GM23338 (cell line): ENCODE measurements at places on chromosomes 1 and 21.

GRCh38 chr1:204282761-204283221 lies 69.0 kb upstream of the GOLT1A start:
- H3K4me3 ChIP-seq: no peak overlapping the region
- H3K27ac ChIP-seq: no peak overlapping the region
- H3K27me3 ChIP-seq: no peaks in the 10 kb centered on the region
- no peaks in the 10 kb centered on the region for H3K36me3 ChIP-seq
- peaks cover 13% of the 10 kb centered on the region for H3K4me1 ChIP-seq

GRCh38 chr1:109214695-109215623 lies 1.2 kb downstream of the SARS1 start:
- no peaks in the 10 kb centered on the region for H3K27me3 ChIP-seq
- H3K4me3 ChIP-seq: peak overlapping the region; percentile 78
- H3K27ac ChIP-seq: no peak overlapping the region
- peaks cover 13% of the 10 kb centered on the region for H3K4me1 ChIP-seq
- H3K36me3 ChIP-seq: no peaks in the 10 kb centered on the region

DNA sequence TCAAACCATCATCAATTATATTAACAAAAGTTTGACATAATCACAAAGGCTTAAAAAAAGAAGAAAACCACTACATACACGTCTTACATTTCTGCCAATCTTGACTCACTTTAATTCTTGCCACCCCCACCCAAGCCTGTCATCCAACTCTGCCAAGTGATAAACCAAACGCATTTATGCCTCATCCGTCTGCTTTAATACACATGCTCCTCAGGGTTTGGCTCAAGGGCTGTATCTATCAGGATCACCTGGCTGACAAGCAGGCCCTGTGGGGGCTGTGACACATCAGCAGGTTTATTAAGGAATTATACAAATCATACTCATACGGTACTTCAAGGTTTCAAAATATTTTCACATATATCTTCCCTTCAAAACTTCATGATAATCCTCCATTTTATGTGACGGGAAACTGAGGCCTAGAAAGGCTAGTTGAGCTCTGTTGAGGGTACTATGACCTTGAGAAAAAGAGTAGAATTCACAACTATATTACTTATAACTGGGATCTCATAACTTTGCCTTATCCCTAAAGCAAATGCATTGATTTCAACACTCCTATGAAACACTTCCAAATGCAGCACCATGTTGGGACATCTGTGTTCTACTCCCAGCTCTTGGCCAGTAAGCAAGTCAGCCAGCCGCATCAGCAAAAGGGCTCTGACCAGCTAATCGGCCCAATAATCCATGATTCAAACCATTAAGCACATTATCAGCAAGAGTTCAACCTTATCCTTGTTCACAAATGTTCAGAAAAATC lies 8.7 kb downstream of the SORT1 start:
- no peak for DNase-seq
- H3K4me1 ChIP-seq: peaks cover 30% of the 10 kb centered on the region
- no peaks in the 10 kb centered on the region for H3K27me3 ChIP-seq
- no peaks in the 10 kb centered on the region for H3K36me3 ChIP-seq

GRCh38 chr1:90012300-90012699 lies 17.4 kb downstream of the ZNF326 start:
- H3K36me3 ChIP-seq: peaks cover 53% of the 10 kb centered on the region
- no peaks in the 10 kb centered on the region for H3K4me1 ChIP-seq
- H3K4me3 ChIP-seq: no peak overlapping the region
- H3K27me3 ChIP-seq: no peaks in the 10 kb centered on the region
- no peak for DNase-seq
- no peak overlapping the region for H3K27ac ChIP-seq

- H3K4me1 ChIP-seq: 0 out of 2 replicates have a peak, but pooled peaks cover 2% of the 10 kb centered on the region
- H3K27ac ChIP-seq: no peak overlapping the region
- DNase-seq: no peak
- no peaks in the 10 kb centered on the region for H3K36me3 ChIP-seq
These were observed 109.0 kb upstream of the IPO9 start for GRCh38 chr1:201719812-201720521.

DNA sequence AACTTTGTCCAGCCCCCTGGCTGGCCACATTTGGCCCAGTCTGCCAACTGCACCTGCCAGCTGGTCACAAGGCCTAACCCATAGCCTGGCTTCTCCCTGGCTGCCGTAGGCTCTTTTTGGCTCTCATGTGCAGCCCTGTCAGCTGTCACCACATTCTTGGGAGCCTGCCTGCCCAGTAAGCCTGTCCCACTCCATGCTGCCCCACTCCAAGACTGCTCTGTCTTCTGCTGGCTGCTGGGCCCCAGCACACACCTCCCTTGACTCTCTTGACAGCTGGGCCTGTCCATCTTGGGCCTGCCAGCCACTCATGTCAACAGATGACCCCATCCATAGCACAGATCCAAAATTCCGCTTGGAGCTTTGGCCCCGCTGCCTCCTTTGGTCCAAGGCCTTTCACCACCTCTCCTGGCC lies 74.3 kb upstream of the EDN2 start:
- H3K27ac ChIP-seq: no peak overlapping the region
- no peaks in the 10 kb centered on the region for H3K27me3 ChIP-seq
- DNase-seq: no peak
- no peaks in the 10 kb centered on the region for H3K36me3 ChIP-seq
- H3K4me3 ChIP-seq: no peak overlapping the region
